ENCODE measurements at places on chromosomes 4 and X.
A peak's percentile ranks its signal among the peaks of the same experiment; 100 is the strongest.

- no peak for DNase-seq
These were observed 131.6 kb downstream of the CEP135 start for GRCh38 chr4:56080384-56080783.

DNA sequence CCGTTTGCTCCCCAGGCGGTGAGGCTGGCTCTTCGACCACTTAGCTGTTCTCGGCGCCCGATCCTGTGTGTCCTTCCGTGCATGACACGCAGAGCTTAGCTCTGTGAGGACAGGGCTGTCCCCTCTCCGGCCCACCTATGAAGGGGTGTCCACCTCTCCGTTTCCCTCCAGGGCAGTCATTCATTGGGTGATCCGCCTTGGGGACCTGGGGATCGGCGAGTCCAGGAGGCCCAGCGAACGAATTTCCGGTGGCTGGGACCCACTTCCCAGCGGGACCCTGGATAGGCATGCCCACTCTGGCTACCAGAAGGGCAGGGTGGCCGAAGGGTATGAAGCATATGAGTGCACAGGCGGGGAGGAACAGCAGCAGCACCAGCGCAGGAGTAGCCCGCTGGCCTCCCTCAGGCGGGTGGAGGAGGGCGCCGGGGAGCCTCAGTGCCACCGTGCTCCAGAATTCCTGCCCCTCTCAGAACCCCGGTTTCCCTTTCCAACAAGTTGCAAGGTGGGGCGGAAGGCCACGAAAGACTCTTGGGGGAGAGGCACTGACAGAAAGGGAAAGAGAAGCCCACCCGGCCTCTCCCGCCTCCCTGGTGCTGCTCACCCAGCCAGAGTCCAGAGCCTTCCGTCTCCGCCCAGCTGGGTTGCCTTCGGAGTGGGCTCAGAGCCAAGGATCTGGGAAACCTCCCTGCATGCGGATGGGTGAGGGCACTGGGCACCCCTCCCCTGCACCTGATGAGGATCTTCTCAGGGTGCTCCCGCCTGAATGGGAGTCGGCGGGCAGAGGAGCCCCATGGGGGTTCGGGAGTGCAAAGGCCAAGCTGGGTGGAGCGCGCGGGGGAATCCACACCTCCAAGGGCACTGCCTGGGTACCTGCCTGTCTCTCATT lies 8.6 kb downstream of the HMX1 start:
- no peak for DNase-seq

DNA sequence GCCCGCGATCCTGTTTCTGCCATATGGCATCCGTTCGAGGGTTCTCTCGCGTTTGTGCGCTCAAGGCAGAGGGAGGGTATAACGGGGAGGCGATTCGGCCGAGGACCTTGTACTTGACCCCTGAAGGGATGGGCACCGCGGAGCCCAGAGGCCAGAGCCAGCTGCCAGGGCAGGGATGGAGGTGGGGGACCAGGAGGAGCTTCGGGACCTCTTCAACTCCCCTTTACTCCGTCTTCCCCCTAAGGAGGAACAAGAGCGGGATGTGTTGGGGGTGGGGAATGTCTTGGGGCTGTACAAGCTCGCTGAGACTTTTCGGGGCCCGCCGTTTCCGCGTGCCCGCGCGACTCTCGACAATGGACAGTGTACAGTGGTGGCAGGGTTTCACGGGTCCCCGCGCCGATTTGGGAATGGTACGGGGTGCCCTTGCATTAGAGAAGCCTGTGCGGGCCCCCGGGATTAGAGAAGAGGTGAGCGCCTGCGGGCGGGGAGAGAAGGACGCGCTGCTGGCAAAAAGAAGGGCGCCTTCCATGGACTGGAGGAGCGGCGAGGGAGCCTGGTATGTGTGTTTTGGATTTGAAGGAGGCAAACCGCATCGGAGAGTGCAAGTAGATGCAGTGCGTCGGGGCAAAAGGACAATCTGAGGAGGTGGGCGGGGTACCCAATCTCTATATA lies 760 bp downstream of the UGT8 start:
- DNase-seq: no peak

- peak; percentile 13 for DNase-seq
These were observed at the start of gene PRDM5 for GRCh38 chr4:120922381-120923206. Gene PRDM5, minus strand, starts transcription at chr4:120922726. Its CDS starts 118 bp downstream, at chr4:120922608.

- no peak for DNase-seq
These were observed 122.6 kb downstream of the RCHY1 start for GRCh38 chr4:75391489-75392166.

DNA sequence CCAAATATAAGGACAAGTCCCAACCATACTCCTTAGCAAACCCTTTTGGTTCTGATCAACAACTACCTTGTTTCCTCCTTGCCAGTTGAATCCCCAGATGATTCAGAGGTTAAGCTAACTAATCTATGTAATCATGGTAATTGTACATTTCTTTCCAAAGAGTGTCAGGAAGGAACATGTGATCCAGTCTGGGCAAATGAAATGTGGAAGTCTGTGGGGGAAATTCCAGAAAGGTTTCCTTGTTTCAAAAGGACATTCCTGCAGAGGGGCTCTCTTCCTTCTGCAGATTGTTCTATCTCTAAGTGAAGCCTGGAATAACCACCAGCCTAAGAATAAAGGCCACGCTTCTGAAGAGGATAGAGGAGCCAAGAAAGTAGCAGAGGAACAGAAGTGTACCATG lies 7.0 kb downstream of the PRSS12 start:
- no peak for DNase-seq

GRCh38 chr4:7306986-7307385 lies 114.6 kb downstream of the SORCS2 start:
- no peak for DNase-seq

DNA sequence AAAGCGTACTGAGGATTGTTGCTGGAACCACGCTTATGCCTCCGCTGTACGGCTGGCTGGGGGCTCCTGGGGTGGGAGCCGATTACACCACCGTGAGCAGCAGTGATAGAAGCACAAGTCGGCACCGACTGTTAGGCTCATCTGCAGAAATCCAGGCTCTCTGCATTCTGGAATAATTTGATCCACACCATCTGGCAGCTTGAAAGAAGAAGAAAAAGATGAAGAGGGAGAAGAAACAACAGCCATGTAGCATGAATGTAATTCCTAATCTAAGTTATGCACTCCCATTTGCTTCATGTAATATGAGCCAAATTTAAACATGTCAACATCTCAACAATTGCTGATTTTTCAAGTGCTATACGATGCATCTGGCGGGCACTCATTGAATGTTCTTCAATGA lies 84.6 kb upstream of the DHX15 start:
- DNase-seq: no peak

DNA sequence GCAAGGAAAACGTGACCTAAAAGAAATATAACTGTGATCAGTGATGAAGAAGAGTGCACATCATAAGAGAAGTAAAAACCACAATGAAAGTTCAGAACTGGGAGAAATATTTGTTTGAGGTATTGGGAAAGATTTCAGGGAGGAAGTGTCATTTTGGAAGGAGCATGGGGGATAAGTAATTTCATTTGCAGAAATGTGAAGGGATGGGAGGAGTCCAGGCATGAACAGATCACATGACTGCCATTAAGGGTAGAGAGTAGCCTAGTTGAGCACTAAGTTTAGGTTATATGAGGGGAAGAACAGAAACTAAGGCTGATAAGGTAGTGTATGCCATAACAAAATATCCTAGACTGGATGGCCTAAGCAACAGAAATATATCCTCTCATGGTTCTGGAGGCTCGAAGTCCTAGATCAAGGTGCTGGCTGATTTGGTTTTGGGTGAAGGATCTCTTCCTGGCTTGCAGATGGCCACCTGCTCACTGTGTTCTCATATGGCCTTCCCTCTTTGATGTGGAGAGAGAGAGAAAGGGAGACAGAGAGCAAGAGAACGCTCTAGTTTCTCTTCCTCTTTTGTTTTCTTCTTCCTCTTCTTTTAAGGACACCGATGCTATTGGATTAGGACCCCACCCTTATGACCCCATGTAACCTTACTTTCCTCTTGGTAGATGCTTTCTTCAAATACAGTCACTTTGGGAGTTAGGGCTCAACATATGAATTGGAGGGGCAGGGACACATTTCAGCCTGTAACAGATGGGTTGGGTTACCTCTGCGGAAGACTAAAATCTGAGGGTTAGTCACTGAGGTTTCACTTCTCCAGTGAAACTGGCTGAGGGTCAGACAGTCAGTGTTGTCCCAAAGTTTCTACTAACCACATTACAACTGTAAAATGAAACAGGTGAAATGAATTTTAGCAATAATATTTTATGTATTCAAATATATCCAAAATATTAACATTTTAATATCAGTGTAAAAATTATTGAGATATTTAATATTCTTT lies 77.9 kb downstream of the EGF start:
- no peak for DNase-seq

DNA sequence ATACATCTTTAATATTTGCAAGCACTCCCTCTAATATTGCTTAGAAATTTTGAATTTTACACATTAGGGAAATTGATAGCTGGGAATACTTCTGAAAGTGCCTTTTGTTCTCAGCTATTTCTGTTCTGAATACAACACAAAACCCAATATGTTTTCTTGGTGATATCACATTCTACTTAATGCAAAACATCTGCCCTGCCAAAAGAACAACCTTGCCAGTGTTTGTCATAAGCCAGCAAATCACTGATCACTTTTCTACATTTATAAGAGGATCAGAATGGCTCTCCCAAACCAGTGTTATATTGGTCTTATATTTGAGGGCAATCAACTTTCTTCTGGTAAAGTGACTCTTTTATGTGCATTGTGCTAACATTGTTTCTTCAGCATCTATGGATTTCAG lies 126.8 kb upstream of the APOOL start:
- DNase-seq: no peak

GRCh38 chr4:42917296-42917695 lies 24.8 kb downstream of the GRXCR1 start:
- DNase-seq: no peak

Measured in prostate gland (tissue), 2 donors.